Naive thymus-derived CD4-positive, alpha-beta T cell (primary cell): ENCODE measurements at places on chromosomes 16 and 17. TPM values are rescaled to one million over a fixed set of nuclear protein-coding genes. Genes with fewer than 3 reads are reported as not detected.

DNA sequence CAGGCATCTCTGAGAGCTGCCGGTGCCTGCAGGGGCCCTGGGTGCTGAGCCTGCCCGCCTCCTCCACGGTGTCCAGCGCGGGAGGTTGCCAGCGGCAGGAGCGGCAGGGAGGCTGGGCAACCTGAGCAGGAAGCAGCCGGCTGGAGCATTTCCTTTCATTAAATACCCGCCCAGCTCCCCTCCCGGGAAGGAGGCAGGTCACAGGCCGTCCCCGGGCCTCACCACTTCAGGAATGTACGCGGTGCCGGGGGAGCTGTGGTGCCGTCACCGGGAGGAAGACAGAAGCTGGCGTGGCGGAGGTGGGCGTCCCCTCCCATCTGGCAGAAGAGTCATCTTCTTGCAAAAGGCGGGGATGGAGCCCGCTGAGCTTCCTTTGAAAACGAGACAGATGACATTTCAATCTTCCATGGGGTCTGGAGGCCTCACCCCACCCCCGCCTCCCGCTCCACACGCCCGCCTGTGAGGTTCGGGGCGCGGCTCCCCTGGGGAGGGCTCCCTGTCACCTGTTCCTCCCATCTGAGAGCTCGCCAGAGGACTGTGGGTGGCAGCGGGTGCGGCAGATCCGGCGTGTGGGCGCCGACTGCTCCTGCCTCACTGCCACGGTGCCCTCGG, 16.0 kb downstream of the SOX8 start:
- H3K36me3 ChIP-seq = no peaks in the 10 kb centered on the region
- peak overlapping the region; percentile 86 for H3K27ac ChIP-seq
- peaks cover 34% of the 10 kb centered on the region for H3K4me1 ChIP-seq
- DNase-seq = peak; percentile 59
- no peaks in the 10 kb centered on the region for H3K27me3 ChIP-seq

DNA sequence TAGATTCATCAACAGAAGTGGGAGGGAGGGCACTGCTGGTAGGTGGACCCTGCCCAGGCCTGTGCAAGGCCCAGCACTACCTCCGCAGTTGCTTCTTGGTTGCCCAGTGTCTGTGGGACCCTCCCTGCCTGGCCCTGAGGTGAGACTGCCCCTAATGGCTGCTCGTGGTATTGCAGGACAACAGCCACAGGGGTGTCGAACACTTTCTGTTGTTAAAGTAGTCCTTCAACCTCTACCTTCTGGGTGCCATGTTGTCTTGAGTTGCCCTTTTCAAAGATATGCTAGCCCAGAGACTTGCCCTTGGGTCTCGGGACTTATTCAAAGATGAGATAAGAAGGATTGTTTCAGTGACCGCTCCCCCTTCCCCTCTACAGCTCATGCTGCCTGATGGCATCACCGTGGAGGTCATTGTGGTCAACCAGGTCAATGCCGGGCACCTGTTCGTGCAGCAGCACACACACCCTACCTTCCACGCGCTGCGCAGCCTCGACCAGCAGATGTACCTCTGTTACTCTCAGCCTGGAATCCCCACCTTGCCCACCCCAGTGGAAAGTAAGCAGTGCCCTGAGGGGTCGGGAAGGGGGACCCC, 29.1 kb downstream of the AKAP1 start:
- peak; percentile 58 for DNase-seq
- no peaks in the 10 kb centered on the region for H3K4me1 ChIP-seq
- H3K27ac ChIP-seq = no peak overlapping the region
- no peak overlapping the region for H3K4me3 ChIP-seq
- H3K36me3 ChIP-seq = peaks cover 34% of the 10 kb centered on the region

SLC47A1 gene
- 2.7 TPM for total RNA-seq

GRCh38 chr16:11386791-11387546, 41.7 kb downstream of the RMI2 start:
- no peaks in the 10 kb centered on the region for H3K27me3 ChIP-seq
- no peak overlapping the region for H3K4me3 ChIP-seq
- H3K4me1 ChIP-seq = no peaks in the 10 kb centered on the region
- no peak for DNase-seq

- H3K27ac ChIP-seq = no peak overlapping the region
- H3K4me3 ChIP-seq = no peak overlapping the region
- no peaks in the 10 kb centered on the region for H3K4me1 ChIP-seq
- no peaks in the 10 kb centered on the region for H3K27me3 ChIP-seq
- peaks cover 78% of the 10 kb centered on the region for H3K36me3 ChIP-seq
Measured at GRCh38 chr16:1401758-1402154, 12.7 kb downstream of the UNKL start.

- DNase-seq = no peak
- no peak overlapping the region for H3K4me3 ChIP-seq
- H3K27me3 ChIP-seq = no peaks in the 10 kb centered on the region
- no peak overlapping the region for H3K27ac ChIP-seq
Measured at GRCh38 chr17:32114536-32114935, 27.8 kb upstream of the RHOT1 start.

- no peak overlapping the region for H3K27ac ChIP-seq
- no peaks in the 10 kb centered on the region for H3K4me1 ChIP-seq
- DNase-seq = no peak
- H3K36me3 ChIP-seq = peaks cover 93% of the 10 kb centered on the region
Measured at GRCh38 chr16:4442371-4442770, 16.7 kb downstream of the DNAJA3 start.

GRCh38 chr17:66842505-66842904, 7.6 kb downstream of the CACNG5 start:
- no peaks in the 10 kb centered on the region for H3K36me3 ChIP-seq
- H3K27me3 ChIP-seq = no peaks in the 10 kb centered on the region
- H3K4me1 ChIP-seq = no peaks in the 10 kb centered on the region
- DNase-seq = no peak

GRCh38 chr16:11004351-11004750, 60.0 kb downstream of the CLEC16A start:
- no peaks in the 10 kb centered on the region for H3K36me3 ChIP-seq
- no peaks in the 10 kb centered on the region for H3K4me1 ChIP-seq
- H3K27me3 ChIP-seq = no peaks in the 10 kb centered on the region
- DNase-seq = no peak
- H3K4me3 ChIP-seq = no peak overlapping the region
- no peak overlapping the region for H3K27ac ChIP-seq

- H3K27me3 ChIP-seq = no peaks in the 10 kb centered on the region
- H3K4me1 ChIP-seq = peaks cover 6% of the 10 kb centered on the region
- no peak overlapping the region for H3K27ac ChIP-seq
- no peak for DNase-seq
- H3K36me3 ChIP-seq = no peaks in the 10 kb centered on the region
Measured at GRCh38 chr16:57147381-57148221, 38.2 kb downstream of the PSME3IP1 start.

- H3K27me3 ChIP-seq = no peaks in the 10 kb centered on the region
- no peak overlapping the region for H3K4me3 ChIP-seq
- no peak for DNase-seq
- H3K4me1 ChIP-seq = no peaks in the 10 kb centered on the region
- no peak overlapping the region for H3K27ac ChIP-seq
Measured at GRCh38 chr16:3731126-3731935, 14.0 kb upstream of the TRAP1 start.
